ENCODE measurements at places on chromosomes 2 and 18.

GRCh38 chr2:69241093-69241492 is 145.9 kb downstream of the GFPT1 start:
- no peak for DNase-seq

DNA sequence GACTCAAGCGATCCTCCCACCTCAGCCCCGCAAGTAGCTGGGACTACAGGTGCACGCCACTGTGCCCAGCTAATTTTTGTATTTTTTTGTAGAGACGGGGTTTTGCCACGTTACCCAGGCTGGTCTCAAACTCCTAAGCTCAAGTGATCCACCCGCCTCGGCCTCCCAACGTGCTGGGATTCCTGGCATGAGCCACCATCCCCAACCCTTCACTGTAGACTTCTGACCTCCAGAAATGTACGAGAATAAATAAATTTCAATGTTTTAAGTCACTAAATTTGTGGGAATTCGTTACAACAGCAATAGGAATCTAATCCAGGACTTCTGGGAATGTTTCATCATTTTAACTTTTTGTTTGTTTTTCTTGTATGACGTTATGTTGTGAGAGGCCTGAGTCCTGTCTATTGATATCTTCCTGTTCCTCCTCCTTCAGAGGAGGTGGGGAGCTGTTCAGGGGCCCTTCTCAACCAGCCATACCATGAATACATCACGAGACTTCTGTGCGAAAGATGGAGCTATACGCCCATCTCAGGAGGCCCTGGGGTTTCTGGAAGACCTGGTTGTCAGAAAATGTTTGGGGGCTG is 40.0 kb downstream of the TEX44 start:
- DNase-seq: no peak

DNA sequence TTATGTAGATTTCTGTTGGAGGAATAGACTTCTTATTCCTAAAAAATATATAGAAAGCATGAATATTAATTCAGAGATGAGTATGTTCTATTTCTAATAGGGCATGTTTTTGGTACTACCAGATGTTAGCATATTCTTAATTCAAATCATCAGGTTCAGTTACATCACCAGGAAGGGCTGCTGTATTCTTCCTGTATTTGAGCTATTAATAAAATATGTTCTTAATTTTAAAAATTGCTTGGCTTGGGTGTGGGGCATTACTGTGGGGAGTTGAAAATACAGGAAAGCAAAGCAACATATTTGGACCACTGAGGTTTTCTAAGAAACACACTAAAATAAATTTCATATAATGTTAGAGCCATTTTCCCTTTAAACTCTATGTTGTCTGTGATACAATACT is 343.0 kb downstream of the EPHA4 start:
- no peak for DNase-seq

- no peak for DNase-seq
These were observed 14.4 kb downstream of the DNAJC10 start for GRCh38 chr2:182730486-182730885.

DNA sequence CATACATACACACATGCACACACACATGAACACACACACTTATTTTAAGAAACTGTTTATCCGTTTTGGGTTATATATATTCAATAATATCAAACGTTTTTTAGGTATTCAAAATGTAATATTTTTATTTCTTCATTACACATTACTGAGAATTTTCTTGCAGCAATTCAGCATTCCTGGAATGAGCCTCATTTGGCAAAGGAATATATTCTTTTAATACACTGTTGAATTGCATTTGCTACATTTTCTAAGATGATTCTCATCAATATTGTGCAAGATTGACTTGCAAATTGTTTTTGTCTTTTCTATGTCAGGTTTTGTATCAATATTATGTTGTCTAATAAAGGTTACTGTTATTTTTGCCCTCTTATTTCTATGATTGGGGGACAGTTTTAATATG is 276.1 kb upstream of the CYP26B1 start:
- no peak for DNase-seq

GRCh38 chr2:13001408-13001807 is 284.7 kb downstream of the TRIB2 start:
- no peak for DNase-seq

DNA sequence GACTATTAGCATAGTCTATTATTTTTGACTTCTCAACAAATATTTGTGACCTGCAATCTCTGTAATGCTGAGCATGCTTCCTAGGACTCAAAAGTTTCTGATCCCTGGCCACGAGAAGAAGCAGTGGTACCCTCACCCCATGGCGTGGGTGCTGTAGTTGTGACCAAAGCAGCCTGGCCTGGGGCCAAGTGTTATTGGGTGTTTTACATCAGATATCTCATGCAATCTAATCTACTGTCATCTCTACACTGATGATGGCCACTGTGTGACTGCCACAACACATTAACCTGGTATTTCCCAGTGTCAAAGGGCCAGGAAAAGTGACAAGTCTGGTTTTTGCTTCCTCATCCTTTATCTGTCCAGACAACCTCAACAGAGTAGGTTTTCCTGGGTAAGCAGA is 80.8 kb upstream of the WIPF1 start:
- DNase-seq: no peak

- no peak for DNase-seq
These were observed 564.7 kb upstream of the PIK3C3 start for GRCh38 chr18:41390309-41390708.

- no peak for DNase-seq
These were observed 3.6 kb downstream of the ITM2C start for GRCh38 chr2:230868161-230868946.

- DNase-seq: no peak
These were observed 238.2 kb upstream of the AGAP1 start for GRCh38 chr2:235255693-235256092.

- DNase-seq: no peak
These were observed 94.3 kb downstream of the OLA1 start for GRCh38 chr2:174153757-174154680.

DNA sequence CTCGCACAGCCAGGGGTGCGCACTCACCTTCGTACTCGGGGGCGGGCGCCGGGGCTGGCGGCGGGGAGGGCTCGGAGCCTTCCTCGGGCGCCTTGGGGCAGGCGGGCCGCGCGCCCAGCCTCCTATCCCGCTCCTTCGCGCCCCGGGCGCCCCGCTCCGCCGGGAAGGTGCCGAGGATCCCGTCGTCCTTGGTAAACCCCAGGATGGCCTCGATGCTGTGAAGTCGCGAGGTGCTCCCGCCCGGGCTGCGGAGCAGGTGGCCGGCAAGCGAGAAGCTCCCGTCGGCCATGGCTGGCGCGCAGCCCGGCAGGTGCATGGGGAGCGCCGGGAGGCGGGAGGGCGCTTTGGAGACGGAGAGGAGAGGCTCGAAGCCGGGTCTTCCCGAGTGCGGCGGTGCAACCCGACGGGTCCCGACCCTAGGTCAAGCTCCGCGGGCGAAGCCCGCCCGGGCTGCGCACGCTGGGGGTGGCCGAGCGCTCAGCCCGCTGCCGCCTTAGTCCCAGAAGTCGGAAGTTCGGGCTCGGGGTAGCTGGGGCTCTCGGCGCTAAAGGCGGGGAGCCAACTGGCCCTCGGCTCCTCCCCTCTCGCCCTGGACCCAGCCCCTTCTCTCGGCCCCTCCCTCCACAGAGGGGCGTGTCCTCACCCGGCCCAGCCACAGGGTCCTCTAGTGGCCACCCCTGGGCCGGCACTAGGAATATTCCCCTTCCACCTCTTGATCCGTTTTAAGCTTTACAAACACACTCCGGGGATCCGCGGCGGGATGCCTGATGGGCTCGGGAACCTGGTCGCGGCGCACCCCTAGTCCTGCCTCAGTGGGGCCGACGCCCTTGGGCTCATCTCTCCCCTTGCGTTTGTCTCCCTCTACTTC is at the start of gene RAX:
Gene RAX, minus strand, starts transcription at position 564 of the 868 bp plus-strand sequence. Its CDS starts 248 bp downstream, at position 316.
- peak; percentile 87 for DNase-seq

DNA sequence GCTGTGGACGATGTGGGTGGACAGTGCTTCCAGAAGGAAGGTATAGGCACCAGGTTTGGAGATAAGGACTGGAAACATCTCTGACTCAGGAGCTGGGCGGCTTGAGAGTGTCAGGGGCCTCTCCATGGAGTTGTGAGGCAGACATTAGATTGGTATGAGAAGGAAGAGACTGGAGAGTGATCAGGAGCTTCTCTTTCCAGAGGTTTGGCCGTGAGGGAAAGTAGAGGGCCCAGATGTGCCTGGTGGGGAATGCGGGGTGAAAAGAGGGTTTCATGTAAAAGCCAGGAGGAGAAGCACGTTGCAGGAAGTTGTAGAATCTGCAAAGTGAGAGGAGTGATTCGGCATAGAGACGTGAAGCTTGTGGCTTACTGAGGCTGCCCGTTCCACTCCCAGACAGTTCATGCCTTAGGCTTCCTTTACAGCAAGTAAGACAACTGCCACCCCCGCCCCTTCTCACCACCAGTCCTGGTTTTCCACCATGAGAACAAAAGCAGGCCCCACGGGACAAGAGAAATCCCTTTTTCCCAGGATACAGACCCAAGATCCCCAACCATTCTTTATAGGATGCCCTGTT is 166.3 kb upstream of the HDAC4 start:
- no peak for DNase-seq

DNA sequence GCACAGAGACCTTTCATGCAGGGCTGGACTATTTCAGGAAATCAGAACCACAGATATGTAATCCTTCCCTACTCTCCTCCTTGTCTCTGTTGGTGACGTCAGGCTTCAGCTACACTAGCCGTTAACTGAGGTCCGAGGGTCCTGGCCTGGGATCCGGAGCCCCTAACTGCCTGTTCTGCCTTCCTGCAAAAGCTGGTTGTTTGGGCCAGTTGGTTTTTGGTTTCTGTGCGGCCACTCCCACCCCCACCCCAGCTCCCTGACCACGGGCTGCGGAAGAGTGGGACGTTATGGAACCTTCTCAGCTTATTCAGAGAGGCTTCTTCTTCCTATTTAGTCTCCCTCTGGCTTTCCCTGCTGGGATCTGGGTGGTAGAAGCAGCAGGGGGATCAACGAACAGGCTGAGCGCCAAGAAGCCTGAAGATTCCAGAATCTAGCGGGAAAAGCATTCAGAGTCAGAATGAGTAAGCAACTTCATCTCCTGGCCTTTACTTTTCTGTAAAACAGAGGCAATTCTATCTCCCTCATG is 49.3 kb upstream of the ROCK2 start:
- DNase-seq: no peak

GRCh38 chr2:27117995-27118524 is 868 bp downstream of the CGREF1 start:
- no peak for DNase-seq

GRCh38 chr2:222239945-222240675 is 58.7 kb downstream of the PAX3 start:
- no peak for DNase-seq

DNA sequence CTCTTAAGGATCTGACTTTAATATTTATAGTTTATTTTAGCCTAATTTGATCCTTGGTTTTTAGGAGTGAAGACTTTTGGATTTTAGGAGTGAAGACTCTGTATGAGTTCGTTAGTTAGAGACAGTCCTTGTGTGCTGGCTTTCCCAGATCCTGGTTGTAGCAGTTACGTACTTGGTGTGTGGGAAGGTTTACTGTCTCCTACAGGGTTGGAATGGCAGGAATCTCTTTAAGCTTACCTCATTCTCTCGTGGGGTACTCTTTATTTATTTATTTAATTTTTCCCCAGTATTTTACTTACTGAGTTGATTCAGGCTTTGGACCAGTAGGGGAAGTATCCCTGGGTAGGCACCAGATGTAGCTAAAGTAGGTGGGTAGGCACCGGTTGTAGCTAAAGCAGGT is 1.8 kb upstream of the CXCR2 start:
- no peak for DNase-seq

DNA sequence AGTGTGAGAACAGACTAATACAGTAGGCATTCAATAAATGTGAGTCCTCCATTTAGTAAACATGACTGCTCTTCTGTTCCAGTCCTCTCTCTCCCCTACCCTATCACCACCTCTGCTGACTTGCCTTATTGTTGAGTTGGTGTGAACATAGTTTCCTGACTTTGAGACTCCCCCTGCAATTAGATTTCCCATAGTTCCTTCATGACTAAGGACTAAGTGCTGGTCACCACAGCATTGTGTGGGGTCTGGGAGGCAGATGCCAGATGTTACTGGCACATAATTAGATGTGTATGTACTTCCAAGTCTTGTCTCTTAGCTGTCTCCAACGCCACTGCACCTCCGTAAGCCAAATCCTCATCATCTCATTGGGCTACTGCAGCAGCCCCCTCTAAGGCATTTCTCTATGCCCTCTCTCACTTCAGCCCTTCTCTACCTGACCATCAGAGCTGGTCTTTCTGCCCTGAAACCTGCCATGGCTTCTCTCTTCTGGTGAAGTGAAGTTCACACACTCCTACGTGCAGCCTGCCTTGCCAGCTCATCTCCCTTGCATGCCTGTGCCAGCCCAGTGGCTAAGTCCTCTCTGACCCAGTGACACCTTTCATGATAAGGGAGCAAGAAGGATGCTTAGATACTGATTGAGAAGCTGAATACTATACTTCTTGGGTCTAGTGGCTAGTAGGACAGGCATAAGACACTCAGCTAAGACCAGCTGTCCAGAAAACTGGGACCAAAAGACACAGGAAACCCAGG is 81.6 kb upstream of the ALPP start:
- DNase-seq: no peak

GRCh38 chr2:234394450-234394849 is 102.4 kb downstream of the ARL4C start:
- DNase-seq: no peak

DNA sequence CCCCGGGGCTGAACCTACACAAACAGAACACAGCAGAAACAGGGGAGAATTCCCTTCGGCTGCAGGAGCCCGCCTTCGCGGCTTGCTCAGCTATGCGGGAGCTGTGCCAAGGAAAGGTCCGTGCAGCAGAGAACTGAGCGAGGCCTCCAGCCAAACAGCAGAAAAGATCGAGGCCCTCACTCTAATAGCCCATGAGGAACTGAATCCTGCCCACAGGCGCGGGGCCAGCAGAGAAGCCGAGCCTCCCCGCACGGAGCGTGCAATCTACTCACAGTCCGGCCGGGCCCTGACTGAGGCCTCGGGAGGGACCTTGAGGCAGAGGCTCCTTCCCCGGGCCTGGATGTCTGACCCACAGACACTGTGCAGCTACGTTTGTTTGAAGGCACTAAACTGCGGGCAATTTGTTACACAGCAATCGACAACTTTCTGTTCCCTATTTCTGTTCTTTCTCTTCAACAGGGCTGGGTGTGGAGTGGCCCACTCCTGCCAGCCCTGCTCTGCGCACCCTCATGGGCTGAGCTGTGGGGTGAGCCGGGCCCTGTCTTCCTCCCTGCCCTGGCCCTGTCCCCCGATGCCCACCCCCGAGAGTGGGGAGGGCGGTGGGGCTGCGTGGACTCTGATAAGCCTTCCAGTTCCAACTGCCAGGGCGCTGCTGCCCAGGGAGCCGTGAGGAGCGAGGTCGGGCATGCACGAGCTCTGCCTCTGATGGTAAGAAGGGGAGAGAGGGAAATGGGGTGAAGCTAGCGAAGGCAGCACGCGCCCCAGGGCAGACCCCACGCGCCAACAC is 13.7 kb downstream of the HES6 start:
- no peak for DNase-seq

DNA sequence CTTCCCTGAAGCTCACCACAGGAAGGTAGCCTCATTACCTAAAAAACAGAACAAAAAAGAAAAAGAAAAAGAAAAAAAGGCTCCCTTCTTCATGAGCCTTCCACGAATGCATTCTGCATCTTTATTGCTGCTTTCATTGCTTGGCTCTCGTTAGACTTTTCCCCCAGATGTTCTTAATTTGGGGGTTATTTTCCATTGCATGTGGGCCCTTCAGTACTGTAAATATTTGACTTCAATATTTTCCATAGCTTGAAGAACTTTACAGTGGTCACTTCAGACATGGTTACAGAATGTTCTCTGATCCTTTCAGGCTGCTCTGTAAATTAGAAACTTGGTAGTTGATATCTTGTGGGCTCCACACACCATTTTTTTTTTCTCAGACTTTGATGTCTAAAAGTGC is 65.6 kb upstream of the COPS8 start:
- DNase-seq: no peak
